ENCODE measurements at places on chromosomes 1 and 21.

- no peak for DNase-seq
Observed at GRCh38 chr1:172206256-172206655, 214.2 kb upstream of the C1orf105 start.

DNA sequence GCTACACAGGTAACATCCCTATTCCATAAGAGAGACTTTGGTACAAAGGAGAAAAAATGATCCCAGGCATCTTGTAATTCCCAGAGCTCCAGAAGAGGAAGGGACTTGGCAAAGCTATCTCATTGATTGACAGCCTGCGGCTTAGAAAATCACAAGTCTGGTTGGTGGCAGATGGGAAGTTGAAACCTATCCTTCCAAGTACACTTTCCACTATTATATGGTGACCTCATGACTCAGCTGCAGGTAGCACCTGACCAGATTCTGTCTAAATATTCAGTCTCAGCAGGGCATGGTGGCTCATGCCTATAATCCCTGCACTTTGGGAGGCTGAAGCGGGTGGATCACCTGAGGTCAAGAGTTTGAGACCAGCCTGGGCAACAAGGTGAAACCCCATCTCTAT is 89.9 kb downstream of the TIAM1 start:
- DNase-seq, result no peak

GRCh38 chr1:178137238-178137637 is 43.3 kb downstream of the RASAL2 start:
- no peak for DNase-seq

DNA sequence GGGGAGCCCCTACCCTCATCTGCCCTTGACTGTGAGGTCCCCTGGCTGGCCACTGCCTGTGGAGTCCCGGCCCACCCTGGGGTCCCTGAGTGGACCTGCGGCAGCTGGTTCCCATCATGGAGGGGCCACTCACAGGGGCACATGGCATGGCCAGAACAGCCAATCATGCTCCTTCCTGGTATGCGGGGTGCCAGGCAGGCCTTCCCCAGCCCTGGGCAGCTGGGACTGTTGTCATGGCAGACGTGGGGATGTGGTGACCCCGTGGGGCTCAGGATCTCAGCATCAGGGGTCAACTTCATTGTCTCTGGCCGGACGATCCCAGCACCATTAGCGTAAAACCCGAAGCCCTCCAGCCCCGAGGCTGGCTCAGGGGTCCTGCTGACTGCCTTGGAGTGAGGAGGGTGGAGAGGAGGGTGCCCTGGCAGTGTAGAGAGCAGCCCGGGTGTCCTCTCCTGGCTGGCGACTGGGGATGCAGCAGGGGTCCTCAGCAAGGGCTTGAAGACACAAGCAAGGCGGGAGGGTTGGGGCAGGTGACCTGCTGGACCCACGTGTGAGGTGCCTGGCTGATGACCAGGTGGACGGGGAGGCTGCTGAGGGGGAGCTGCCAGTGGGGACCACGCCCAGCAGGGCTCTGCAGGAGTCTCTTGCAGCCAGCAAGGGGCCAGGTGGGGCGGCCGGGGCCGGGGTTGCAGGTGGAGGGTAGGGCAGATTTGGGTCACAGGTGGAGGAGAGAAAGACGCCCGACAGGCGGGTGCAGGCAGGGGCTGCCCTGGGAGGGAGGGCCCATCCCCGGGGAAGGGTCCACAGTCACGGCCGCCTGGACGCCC is 45.1 kb downstream of the TRIM11 start:
- DNase-seq, result no peak

GRCh38 chr1:181033799-181034451 is at the start of gene MR1:
Gene MR1 (plus strand): TSS chr1:181033983. CDS start chr1:181034008, 25 bp downstream.
- DNase-seq, result peak; percentile 88

DNA sequence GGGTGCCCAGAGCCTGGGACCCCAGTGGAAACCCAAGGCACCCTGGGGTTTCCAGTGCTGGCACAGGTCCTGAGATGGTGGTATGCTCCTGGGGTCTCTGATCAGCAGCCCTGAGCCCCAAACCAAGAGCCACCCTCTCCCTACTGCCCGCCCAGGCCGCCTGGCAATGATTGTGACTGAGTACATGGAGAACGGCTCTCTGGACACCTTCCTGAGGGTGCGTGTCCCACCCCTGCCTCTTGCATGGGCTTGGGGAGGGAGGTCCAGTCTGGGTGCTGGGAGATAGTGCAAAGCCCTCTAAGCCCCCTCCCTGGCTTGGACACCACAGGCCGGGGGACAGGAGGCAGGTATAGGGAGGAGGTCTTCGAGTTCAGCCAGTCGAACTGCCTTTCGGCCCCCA is 34.7 kb downstream of the EPHA8 start:
- DNase-seq, result no peak

DNA sequence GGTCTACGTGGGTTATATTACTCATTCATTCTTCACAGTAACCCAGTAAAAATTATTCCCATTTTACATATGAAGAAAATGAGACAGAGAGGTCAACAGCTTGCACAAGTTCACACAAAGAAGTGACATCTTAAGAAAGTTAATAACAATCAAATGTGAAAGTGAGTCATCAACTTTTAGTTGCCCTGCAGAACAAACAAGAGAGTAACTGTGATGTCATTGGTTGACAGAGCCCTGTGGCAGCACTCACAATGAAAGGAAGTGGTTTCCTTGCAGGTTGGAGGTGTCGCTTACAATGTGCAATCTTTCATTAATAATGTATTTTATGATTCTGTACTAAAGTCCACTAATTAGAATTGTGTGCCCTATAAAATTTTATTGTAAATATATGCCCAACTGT is 369.6 kb downstream of the RYR2 start:
- DNase-seq, result peak; percentile 14

DNA sequence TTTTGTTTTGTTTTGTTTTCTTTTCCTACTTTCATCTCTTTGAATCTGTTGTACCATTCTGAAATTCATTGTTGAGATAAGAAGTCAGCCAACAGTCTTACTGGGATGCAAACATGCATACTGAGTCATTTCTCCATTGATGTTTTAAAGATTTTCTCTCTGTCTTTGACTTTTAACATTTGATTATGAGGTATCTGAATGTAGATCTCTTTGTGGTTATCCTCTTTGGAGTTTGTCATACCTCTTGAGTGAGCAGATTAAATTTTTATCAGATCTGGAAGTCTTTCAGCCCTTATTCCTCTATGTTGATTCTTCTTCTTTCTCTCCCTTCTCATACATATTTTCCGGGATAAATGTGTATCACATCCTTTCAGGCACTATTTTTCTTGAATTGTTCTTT is 406.9 kb upstream of the NCAM2 start:
- no peak for DNase-seq

DNA sequence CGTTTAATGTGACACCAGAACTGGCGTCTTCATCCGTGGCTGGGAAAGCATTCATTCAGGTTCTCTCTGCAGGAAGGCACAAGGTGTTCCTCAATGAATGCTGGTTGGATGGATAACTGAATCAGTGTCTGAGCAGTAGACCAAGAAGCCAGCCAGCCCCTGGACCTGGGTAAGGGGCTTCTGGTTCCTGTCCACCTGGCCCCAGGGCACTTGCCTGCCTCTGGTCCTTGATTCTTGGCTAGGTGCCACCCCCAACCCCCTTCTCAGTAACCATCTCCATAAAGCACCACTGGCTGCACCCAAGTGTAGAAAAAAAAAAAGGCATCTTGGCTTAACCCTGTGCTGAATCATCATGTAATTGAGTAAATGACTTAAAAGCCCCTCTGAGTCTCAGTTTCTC is 59.1 kb downstream of the KCND3 start:
- DNase-seq, result no peak

DNA sequence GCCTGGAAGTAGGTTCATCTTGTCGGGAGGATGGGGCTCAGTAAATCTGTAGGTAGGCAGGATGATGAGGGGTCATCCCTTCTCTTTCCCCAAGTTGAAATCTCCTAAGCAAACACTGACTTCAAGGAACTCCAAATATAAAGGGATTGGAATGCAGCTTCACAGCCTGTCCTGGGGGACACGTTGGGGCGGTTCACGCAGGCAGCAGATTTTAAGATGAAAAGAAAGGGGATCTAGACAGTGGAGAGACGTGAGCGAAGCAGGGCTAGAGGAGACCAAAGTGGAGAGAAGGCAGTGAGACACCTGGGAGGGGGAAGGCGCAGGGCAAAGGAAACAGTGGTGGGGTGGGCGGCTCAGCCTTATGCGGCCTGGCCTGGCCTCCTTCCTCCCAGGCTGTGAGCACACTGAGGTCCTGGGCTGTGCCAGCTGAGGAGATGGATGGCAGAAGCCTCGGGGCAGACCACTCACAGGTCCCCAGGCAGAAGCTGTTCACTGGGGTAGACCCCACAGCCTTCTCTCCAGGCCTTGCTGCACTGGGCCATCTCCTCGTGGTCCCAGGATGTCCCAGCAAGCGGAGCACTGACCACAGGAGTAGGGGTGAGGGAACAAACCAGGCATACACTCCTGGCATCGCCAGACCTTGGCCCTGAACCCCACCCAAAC is 51.7 kb downstream of the TOR1AIP2 start:
- DNase-seq, result no peak

- no peak for DNase-seq
Observed at GRCh38 chr21:38088916-38089762, 167.7 kb upstream of the KCNJ15 start.

- peak; percentile 94 for DNase-seq
Observed at GRCh38 chr1:26553942-26554682, 24.6 kb downstream of the RPS6KA1 start.

DNA sequence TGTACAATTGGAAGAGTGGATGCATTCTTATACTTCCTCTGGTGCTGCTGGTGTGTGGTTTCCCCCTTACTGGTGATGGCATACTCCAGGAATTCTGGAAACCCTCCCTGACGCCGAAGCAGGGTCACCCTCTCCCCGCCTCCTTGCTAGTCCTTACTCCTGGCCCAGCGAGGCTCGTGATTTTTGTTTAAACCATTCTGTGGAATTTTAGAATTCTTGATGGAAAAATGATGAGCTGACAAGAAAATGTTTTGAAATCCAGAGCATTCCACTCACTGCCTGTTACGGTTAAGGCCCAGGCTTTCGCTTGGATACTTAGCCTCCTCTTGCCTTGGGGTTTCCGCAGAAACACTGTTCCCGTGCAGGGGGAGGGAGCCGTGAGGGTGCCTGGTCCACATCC is 41.1 kb downstream of the IL6R start:
- no peak for DNase-seq

DNA sequence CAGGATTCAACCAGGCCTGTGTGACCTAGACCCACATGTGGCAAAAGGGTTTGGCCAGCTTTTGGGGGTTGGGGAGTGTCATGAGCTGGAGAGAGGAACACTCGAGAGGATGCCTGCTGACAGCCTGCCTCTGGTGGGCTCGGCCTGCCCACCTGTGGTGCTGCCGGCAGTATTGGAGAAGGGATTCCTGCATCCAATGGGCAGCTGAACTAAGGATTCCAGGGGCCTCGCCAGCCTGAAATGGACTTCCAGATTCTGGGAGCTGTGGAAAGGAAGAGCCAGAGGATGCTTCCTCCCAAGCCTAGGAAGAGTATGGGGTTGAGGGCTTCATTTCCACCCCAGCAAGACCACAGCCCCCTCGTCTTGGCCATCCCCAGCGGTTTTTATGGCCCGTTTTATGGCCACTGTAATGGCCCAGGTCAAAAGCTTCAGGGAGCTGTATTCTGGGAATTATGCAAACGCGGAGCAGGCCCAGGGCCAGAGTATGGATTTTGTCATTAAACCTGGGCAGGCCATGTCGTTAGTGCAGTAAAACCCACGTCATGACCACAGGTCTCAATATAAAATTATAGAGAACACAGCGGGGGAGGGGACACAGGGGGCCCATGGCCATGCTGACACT is 63.6 kb downstream of the TMEM53 start:
- no peak for DNase-seq

DNA sequence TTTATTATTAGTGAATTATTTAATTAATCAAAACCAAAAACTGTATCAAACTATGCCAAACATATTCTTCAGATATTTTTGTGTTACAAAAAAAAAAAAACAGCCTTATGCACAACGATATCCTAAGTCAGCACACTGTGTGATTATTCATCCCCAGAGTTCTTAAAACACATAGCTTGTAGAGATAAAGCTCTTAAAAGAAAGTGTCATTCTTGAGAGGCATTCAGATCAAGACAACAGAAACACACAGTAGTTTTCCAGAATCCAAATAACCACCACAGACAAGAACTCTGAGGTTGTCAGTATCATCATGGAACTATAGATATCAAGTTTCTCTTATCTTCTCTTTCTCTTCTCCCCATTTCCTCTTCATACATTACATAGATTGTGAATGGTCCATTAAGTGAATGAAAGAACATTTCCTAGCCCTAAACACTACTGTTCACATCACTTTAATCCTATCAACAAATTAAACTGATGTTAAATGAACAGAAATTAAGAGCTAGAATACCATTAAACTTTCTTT is 13.5 kb downstream of the ZZZ3 start:
- no peak for DNase-seq

DNA sequence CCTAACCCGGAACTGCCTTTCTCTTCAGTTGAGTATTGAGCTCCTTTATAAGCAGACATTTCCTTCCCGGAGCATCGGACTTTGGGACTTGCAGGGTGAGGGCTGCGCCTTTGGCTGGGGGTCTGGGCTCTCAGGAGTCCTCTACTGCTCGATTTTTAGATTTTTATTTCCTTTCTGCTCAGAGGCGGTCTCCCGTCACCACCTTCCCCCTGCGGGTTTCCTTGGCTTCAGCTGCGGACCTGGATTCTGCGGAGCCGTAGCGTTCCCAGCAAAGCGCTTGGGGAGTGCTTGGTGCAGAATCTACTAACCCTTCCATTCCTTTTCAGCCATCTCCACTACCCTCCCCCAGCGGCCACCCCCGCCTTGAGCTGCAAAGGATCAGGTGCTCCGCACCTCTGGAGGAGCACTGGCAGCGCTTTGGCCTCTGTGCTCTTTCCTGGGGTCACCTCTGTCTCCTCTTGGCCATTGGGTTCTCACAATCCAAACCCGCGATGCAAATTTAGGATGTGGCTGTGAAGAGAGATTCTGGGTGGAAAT is 3.7 kb downstream of the OLIG2 start:
- DNase-seq, result no peak

- DNase-seq, result no peak
Observed at GRCh38 chr1:151891512-151891911, 17.8 kb downstream of the THEM4 start.

- no peak for DNase-seq
Observed at GRCh38 chr1:26483980-26484379, 11.7 kb downstream of the HMGN2 start.

DNA sequence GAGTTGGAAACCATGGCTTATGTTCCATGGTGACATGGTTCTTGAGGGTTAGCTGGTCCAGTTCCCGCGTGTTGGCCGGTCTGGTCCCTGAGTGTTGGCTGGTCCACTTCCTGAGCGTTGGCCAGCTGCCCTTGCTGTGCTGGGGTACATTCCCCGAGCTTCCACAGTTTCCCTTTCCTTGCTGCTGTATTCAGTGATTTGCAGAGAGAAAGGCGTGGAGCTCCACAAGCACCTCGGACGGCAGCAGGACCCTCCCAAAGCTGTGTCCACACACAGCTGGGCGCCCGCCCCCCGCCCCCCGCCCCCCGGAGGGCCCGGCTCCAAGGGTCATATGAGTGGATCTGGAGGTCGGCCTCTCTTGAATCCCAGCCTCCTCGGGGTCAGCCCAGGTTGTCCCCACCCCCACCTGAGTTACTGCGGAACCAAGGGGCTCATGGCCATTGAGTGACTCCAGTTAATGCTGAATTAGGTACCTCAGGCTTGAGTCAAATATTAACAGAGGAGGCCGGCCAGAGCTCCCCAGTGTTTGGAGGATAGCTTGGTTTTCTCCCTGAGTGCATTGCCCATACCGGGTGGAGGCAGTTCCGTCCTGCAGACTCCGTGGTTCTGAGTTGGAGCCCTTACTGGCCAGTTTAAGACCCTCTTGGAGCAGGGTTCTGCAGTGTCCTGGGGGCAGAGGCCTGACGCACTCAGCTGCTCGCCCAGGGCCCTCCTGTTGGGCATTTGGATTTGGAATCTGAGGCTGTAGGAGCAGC is 18.4 kb downstream of the COL18A1 start:
- no peak for DNase-seq

- DNase-seq, result no peak
Observed at GRCh38 chr21:41367301-41367944, 5.6 kb downstream of the MX2 start.
